Smooth muscle cell of trachea (primary cell): ENCODE measurements at places on chromosomes 7 and 10. TPM values are rescaled to one million over a fixed set of nuclear protein-coding genes. Genes with fewer than 3 reads are reported as not detected.

SNCG gene
- total RNA-seq = 8.8 and 11.8 TPM in 2 replicates

LRMDA gene
- total RNA-seq = 2.0 and 2.5 TPM in 2 replicates

ATP5MK gene
- total RNA-seq = 91.6 and 235 TPM in 2 replicates

FGFR2 gene
- total RNA-seq = 0.15 and 0.17 TPM in 2 replicates

GIMAP5 gene
- not detected in 2 replicates for total RNA-seq

TASOR2 gene
- 63.3 and 76.1 TPM in 2 replicates for total RNA-seq

PKD2L1 gene
- not detected in 2 replicates for total RNA-seq

APBB1IP gene
- 5.4 and 6.3 TPM in 2 replicates for total RNA-seq

ASIC3 gene
- 0.17 TPM in 1 of 2 replicates, not detected in the other for total RNA-seq

SLC13A1 gene
- total RNA-seq = not detected in 2 replicates

GHRHR gene
- total RNA-seq = not detected in 2 replicates

STAM gene
- total RNA-seq = 21.2 and 28.4 TPM in 2 replicates

C1GALT1 gene
- total RNA-seq = 26.5 and 33.0 TPM in 2 replicates

NKX2-3 gene
- total RNA-seq = not detected in 2 replicates

VWC2 gene
- total RNA-seq = not detected in 2 replicates

FAM25G gene
- not detected in 2 replicates for total RNA-seq

ANKRD30A gene
- not detected in 2 replicates for total RNA-seq

HDAC9 gene
- total RNA-seq = 5.2 and 10.3 TPM in 2 replicates

ADRB1 gene
- under 0.01 TPM in 1 of 2 replicates, not detected in the other for total RNA-seq

ZNF775 gene
- total RNA-seq = 5.1 and 10.6 TPM in 2 replicates

PLEKHA8 gene
- total RNA-seq = 10.3 and 13.4 TPM in 2 replicates

SPDYE6 gene
- total RNA-seq = 0.15 and 0.17 TPM in 2 replicates

LOXL4 gene
- 14.1 and 78.2 TPM in 2 replicates for total RNA-seq

CPXM2 gene
- total RNA-seq = 12.9 and 43.8 TPM in 2 replicates

FAM3C gene
- 23.0 and 43.3 TPM in 2 replicates for total RNA-seq

DENND2A gene
- 34.9 and 69.6 TPM in 2 replicates for total RNA-seq

ZPBP gene
- not detected in 2 replicates for total RNA-seq

OR13A1 gene
- not detected in 2 replicates for total RNA-seq

C10orf143 gene
- 0.87 and 1.2 TPM in 2 replicates for total RNA-seq

KCP gene
- under 0.01 and 0.66 TPM in 2 replicates for total RNA-seq

NKX6-2 gene
- total RNA-seq = not detected in 2 replicates

PRSS2 gene
- not detected in 2 replicates for total RNA-seq

SCIN gene
- total RNA-seq = under 0.01 TPM in 2 replicates

CALHM1 gene
- not detected in 2 replicates for total RNA-seq

SLK gene
- 60.2 and 82.3 TPM in 2 replicates for total RNA-seq

TLX1 gene
- total RNA-seq = not detected in 2 replicates

ASAH2 gene
- 0.17 and 0.29 TPM in 2 replicates for total RNA-seq

PTPN20 gene
- total RNA-seq = 0.33 and 0.73 TPM in 2 replicates

ACTL6B gene
- total RNA-seq = not detected in 2 replicates

ZYX gene
- total RNA-seq = 70.0 and 70.3 TPM in 2 replicates

SLC18A3 gene
- total RNA-seq = not detected in 2 replicates

TUBB8 gene
- 0.15 TPM in 1 of 2 replicates, not detected in the other for total RNA-seq

GRB10 gene
- total RNA-seq = 31.9 and 45.5 TPM in 2 replicates

SLC26A3 gene
- not detected in 2 replicates for total RNA-seq

ZNF239 gene
- 5.5 TPM in 2 replicates for total RNA-seq

CREB5 gene
- 37.7 and 48.1 TPM in 2 replicates for total RNA-seq
